ENCODE measurements at places on chromosomes 11 and 22.

DNA sequence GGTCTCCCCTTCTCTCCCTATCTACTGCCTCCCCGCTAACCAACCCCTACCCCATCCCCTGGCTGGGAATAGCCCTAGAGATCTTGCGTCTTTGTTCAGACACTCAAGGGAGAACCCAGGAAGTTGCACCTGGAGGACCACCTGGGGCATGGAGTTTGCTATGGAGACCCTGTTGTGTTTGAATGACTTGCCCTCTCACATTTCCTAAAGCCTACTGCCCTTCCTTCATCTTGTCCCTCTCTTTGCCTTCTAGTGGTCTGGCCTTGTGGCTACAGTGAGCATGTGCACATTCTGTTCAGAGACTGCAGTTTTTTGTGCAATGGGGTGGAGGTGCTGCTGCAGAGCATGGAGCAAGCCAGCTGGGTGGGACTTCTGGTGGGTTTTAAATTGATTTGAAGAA lies 42.5 kb downstream of the ZNRF3 start:
- no peak for DNase-seq

DNA sequence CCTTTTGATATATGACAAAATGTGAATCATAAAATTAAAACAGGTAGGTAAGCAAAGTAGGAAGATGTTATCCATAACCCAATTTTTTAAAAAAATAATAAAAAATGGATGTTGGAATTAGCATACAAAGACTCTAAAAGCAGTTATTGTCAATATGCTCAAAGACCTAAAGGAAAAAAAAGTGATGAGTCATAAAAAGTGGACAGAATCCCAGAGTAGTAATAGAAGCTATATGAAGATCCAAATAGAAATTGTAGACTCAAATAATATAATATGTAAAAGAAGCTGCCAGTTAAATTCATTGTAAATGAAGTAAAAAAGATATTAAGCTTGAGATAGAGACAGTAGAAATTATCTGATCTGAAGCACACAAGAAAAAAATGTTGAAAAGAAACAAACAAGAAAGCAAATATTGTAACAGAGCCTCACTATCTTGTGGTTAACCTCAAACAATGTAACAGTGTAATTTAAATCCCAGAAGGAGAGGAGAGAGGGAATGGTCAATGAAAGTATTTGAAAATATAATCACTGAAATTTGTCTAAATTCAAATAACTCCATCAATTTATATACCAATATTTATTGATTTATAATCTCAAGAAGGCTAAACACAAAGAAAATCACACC lies 773.4 kb upstream of the RAG2 start:
- DNase-seq: no peak

DNA sequence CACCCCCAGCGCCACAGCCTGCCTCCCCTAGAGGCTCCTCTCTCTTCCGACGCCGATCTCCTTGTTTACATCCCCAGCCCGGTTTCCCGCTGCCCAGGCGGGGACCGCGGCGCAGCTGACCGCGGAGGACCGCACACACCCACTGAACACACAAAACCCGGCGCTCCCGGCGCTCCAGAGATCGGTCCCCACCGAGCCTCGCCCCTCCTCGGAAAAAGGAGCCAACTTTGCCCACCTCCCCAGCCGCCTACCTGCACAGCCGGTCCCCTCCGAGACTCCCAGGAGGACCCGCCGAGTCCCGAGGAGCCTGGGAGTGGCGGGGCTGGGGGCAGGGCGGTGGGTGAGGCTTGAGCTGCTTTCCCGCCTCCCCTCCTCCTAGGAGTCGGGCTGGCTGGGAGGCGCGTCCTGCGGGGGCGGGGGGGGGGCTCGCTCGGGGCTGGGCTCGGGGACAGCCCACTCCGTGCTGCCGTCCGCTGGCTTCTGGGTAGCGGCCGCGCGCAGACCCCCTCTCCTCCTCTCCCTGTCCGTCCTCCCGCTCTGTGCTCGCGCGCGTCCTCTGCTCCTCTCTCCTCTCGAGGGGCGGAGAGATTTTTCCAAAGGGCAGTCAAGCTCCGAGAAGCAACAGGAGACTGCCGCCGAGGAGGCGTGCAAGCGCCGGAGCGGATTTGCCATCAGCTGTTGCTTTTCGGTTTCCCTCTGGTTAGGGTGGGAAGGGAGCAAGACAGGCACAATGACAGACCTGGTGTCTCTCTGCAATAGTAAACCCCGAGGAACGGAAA lies at the start of gene FXYD6:
Gene FXYD6 (minus strand): TSS at position 318 of the 779 bp plus-strand sequence. CDS start 33,882 bp downstream, outside the sequence.
- DNase-seq: no peak

GRCh38 chr22:17119481-17120202 lies 1.5 kb downstream of the TMEM121B start:
- no peak for DNase-seq

- DNase-seq: no peak
Measured at GRCh38 chr22:33400061-33400840, 342.1 kb upstream of the SYN3 start.

DNA sequence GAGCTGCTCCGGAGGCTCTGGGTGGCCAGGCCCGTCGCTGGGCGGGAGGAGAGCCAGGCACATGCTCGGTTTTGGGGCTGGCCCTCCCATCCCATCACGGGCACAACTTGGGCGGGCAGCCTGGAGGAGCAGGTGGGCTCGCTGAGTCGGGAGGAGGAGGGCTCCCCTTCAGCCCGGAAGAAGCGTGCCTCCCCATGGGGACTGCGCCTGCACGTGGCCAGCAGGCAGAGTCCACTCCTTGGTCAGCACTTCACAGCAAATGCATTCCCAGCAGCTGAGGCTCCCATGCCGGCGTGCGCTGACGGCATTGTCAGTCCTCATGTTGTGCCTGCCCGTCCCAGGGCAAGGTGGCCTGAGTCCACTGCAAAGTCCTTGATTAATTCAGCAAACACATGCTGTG lies 1281.7 kb downstream of the BRD1 start:
- DNase-seq: no peak

- DNase-seq: no peak
Measured at GRCh38 chr11:107924306-107924705, 3.9 kb upstream of the RAB39A start.

DNA sequence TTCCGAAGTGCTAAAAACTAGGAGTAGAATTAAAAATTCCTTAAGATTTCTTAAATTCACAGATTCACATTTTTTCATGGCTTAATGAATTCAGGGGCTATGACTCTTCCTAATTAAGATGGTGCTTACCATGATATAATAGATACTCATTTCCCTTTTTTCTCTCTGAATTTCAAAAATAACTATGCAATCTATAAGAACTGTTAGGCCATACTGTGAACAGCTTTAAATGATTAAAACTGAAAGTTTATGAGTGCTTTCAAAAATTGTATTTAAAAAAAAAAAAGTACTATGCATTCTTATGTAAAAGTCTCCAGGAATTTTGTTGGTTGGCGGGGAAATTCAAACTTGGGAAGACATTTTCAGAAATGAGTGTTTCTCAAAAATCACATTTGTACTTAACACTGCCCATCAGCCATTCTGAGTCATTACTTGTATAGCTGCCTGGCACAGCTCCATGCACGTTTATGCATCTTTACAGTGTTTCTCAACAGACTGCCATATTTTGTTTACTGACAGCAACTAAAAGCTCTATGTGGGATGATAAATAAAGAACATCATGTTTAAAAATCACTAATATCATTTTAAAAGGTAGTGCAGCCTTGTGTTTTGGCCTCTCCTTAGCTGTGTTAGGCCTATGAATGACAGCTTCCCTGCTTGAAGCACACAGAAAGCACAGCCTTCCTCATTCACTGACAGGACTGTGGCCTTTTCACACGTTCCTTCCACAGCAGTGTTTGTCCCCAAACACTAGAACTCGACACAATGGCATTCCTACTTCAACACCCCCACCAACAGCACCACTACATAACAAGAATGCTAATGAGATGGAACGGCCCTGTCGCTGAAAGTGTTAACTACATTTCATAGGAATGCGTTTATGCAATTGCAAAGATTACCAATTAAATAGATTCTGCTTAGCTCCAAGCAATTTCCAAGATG lies 131.4 kb downstream of the DCDC1 start:
- no peak for DNase-seq

- DNase-seq: no peak
Measured at GRCh38 chr22:26499188-26499703, 13.0 kb downstream of the TFIP11 start.

- no peak for DNase-seq
Measured at GRCh38 chr11:114820621-114821020, 142.3 kb downstream of the NXPE2 start.

DNA sequence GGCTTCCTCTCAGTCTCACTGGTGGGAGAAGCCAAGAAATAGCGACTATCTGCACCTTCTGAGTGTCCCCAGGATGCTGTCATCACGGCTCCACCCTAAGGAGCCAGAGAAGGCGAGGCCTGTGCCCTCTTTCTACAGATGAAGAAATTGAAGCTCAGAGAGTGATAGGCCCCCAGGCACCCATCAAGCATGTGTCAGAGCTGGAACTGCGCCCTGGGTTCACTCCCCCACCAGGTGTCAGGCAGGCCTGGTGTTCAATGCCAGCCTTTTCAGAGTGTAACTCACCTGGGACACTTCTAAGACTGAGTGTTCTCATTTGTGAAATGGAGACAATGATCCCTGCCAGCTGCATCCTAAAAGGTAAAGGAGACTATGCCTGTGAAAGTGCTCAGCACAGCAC lies 127.3 kb upstream of the SEZ6L start:
- no peak for DNase-seq

DNA sequence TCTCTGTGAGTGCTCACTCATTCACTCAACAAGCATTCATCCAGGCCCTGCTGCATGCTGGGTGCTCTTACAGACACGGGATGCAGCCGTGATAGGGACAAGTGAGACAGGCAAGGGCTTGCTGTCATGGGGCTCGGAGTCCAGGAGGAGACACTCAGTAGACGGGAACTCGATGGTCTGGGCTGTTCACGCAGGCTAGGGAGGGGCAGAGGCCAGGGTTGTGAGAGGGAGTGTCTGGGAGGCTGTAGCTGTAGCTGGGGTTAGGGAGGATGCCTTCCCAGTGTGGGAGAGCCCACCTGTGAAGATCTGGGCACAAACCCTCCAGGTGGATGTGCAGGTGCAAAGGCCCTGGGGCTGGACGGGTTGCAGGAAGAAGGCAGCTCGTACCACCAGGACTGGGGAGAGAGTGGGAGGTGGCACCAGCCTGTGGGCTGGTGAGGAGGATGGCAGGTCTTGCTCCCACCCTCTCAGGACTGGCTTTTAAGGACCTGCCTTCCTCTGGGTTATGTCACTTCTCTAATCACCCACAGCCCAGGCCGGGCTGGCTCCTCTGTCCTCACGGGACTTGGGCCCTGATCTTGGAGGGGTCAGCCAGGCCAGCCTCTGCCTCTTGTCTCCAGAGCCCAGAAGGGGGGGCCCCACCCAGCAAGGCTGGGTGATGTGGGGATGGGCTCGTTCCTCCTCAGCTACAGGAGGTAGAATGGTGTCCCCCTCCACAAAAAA lies 24.1 kb downstream of the FGF4 start:
- DNase-seq: no peak

- DNase-seq: no peak
Measured at GRCh38 chr11:11847082-11847481, 5.3 kb downstream of the USP47 start.

- DNase-seq: no peak
Measured at GRCh38 chr11:44773351-44773965, 46.7 kb downstream of the TSPAN18 start.

GRCh38 chr11:85182441-85183387 lies 444.4 kb downstream of the DLG2 start:
- peak; percentile 24 for DNase-seq

- DNase-seq: no peak
Measured at GRCh38 chr11:34176751-34177209, 71.4 kb downstream of the NAT10 start.

DNA sequence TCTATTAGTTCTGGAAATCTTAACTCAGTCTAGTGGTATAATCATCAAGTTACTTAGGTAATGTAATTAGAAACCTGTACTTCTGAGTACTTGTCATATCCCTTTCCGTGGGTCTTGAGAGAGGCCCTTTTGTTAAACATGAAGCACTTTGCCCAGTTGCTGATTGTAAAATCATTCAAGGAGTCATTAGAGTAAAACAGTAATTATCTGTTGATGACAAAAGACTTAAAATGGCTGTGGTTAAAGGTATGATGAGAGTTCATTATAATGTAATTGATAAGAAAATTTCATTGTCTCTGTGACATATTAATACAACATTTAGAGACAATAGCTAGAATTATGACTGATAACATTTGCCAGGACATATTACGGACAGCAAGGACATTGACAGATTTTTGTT lies 34.3 kb downstream of the PRR5L start:
- DNase-seq: no peak

GRCh38 chr11:64203421-64204079 lies 3.0 kb upstream of the FERMT3 start:
- no peak for DNase-seq

DNA sequence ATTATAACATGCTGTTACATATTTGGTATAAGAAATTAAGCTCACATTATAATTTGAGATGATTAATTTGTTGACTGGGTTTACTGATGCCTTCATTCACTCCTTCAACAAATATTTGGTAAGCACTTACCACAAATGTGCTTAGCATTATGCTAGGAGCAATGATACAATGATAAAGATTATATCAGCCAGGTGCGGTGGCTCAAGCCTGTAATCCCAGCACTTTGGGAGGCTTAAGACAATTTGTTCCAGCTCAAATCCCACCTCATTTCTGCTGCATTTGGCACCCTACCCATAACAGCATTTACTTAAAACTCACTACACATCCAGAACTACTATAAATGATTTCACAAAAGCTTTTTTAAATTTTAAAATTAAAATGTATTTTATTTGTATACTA lies 1263.6 kb upstream of the RAG2 start:
- no peak for DNase-seq

DNA sequence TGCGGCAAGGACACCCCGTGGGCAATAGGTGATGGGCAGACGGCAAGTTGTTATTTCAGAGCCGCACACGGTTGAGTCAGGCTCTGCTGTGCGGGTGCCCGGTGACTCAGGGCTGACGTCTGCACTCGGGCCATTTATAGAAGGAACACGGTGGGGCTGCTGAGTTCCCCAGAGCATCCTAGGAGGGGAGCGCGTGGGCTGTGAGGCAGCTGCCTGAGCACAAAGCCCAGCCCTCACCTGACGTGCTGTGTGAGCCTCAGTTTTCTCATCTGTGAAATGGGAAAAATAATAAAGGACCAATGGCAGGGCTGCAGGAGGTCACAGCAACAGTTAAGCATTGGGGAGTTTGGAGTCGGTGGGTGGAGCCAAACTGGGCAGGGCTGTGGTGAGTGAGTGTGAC lies 11.3 kb upstream of the RHOD start:
- no peak for DNase-seq

DNA sequence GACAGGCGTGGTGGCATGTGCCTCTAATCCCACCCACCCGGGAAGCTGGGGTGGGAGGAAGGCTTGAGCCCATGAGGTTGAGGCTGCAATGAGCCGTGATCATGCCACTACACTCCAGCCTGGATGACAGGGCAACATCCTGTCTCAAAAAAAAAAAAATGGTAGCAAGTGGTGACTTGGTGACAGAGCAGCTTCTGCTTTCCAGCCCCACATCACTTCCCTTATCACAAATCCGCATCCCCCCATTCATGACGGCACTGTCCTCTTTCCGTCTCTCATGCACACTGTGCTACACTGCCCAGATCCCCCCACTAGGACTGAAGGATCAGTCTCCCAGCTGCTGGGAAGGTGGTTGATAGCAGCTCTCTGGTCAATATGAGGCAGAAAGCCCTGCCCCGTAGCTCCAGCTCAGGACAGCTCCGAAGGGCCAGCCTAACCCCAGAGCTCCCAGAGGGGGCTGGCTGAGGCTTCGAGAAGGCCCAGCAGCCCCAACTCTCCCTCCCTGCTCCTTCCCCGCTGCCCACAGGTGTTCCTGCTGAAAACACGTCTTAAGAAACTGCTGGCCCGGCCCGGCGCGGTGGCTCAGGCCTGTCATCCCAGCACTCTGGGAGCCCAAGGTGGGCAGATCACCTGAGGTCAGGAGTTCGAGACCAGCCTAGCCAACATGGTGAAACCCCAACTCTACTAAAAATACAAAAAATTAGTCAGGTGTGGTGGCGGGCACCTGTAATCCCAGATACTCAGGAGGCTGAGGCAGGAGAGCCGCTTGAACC lies 15.9 kb downstream of the PGA5 start:
- DNase-seq: no peak

Measured in NCI-H187 treated with DMSO at 0.1 percent for 48 hours (cell line).